ENCODE measurements at places on chromosomes 1 and 21.
A peak's percentile ranks its signal among the peaks of the same experiment; 100 is the strongest.

- DNase-seq: no peak
Measured at GRCh38 chr21:36628106-36628505, 70.8 kb upstream of the SIM2 start.

GRCh38 chr21:26469789-26470188 lies 103.3 kb downstream of the CYYR1 start:
- DNase-seq: no peak

- DNase-seq: no peak
Measured at GRCh38 chr1:180805316-180805715, 107.4 kb upstream of the KIAA1614 start.

- DNase-seq: no peak
Measured at GRCh38 chr1:211938561-211938997, 96.8 kb downstream of the INTS7 start.

DNA sequence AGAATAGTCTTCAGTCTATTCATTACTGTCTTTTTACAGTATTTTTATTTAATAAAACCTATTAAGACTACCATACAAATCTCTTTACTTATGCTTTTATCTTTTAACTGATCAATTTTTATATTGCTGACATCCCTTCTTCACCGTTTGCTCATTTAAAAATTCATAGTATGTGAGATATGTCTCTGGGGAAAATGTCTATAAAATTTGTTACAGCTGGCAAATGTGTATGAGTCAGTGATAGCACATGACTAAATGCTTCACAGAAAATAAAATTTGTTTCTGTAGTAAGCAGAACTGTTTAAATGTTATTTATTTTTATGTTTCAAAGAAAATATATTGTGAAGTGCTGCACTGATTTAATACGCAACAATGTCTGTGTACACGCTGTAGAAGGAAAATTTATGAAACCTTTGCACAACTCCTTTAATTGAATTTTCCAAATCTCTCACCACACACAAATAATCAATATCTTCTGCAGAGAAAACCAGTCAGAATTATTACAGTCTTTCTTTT lies 74.2 kb downstream of the ITGB3BP start:
- no peak for DNase-seq

DNA sequence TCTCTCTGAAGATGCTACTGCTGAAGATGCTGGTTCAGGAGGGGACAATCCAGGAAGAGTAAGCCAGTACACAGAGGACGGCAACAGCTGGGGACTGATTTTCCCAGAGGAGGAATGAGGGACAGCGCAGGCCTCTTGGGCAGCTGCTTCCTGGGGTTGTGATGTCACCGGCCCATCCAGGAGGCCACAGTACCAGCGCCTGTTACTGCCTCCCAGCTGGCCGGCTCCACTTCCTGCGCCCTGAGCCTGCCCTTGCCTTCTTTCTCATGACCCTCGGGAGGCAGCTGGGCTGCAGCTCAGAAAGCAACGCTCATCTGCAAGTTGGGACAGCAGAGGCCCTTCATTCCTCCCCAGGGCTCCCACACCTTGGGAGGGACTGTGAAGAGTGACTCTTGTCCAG lies 21.9 kb upstream of the ID3 start:
- no peak for DNase-seq

DNA sequence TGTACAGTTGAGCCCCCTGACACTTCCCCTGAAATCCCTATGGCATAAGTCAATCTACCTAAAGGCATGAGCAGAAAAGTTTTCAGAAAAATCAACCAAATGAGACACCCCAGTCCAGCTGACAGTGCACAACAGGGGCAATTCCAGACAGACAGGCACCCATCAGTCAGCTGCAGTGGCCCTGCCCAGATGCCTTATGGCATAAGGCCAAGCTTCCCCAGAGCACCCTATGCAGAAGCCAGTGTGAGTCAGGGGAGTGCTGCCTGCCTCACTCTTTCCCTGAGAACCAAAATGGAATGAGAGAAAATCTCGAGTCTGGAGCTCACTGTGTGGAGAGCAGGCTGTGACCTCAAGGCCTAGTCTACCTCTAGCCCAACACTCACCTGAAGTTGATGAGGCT lies 38.1 kb downstream of the MRAP start:
- no peak for DNase-seq

GRCh38 chr1:155971910-155972809 lies 6.2 kb downstream of the ARHGEF2 start:
- no peak for DNase-seq

GRCh38 chr1:58209575-58209974 lies 337.0 kb downstream of the OMA1 start:
- DNase-seq: no peak

DNA sequence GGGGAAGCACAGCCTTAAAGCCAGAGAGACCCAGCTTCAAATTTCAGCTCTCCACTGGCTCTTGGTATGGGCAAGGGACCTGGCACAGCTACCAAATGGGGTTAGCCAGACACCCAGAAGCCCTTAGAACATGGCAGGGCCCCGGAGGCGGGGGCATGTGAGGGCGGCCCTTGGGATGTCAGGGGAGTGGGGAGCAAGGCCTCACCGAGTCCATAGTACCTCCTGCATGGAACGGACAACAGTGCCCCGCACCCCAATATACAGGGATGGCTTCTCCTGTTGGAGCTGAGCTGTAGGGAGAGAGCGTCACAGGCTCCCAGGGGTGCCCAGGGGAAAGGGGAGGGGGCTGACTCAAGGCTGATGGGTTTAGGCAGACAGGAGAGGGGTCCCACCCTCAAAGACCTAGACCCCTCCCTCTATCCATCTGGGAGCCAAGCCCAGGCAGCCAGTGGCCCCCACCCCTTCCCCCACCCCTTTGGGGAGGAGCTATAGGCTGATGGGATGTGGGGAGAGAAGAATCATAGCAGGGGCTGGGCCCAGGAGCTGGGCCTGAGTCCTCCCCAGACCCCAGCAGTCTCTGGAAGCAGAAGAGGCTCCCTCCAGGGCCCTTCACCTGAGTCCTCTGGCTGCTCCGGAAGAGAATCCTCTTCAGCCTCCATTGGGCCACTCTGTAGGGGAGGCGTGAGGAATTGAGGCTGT lies 16.5 kb downstream of the SPOCD1 start:
- no peak for DNase-seq

GRCh38 chr21:34083357-34083756 lies 10.0 kb downstream of the MRPS6 start:
- no peak for DNase-seq

- peak; percentile 74 for DNase-seq
Measured at GRCh38 chr1:153490272-153491051, 30.0 kb upstream of the S100A7 start.

- no peak for DNase-seq
Measured at GRCh38 chr21:35027563-35028450, 21.3 kb downstream of the RUNX1 start.
